Renal cortical epithelial cell (primary cell): ENCODE measurements at places on chromosomes 3 and 15.

DNA sequence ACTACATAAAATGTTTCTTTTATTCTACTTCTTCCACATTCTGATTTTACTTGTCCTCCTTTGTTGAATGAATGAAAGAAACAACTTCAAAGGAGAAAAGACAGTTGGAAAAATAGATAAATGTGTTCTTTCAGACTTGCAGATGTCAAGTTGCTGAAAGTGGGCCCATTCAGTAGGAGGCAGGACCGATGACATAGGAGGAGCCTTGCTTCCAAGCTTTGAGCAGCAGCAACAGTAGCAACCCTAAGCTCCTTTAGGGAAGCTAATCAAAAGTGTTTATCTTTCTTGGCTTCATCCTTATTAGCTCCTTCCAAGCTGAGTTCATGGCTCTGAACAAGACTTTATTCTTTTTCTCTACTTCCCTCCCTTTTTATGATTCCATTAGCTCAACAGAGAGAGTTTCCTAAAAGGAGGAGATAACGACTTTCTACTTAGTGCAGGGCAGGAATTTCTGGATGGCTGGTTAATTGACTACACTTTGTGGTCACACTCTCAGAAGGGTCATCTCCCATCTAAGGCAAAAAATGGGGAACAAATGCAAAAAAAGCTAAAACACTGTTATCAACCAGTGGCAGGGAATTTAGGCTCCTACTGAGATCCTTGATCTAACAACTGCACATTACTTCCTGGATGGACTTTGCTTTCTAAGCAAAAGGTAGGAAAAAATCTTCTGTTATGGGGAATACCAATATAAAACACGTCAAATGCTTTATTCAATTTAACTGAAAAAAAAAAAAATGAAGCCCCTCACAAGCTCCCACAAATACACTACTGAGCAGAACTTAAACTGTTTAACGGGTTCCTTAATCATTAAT lies 4.8 kb downstream of the MORC1 start:
- no peak for DNase-seq

DNA sequence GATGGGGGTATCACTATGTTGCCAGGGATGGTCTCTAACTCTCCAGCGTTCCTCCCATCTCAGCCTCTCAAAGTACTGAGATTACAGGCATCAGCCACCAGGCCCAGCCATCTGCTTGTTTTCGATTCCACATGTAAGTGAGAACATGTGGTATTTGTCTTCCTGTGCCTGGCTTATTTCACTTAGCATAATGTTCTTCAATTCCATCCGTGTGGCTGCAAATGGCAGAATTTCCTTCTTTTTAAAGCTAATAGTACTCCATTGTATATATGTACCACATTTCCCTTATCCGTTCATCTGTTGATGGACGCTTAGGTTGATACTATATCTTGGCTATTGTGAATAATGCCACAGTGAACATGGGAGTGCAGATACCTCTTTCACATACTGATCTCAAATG lies 70.6 kb downstream of the ASB7 start:
- no peak for DNase-seq

DNA sequence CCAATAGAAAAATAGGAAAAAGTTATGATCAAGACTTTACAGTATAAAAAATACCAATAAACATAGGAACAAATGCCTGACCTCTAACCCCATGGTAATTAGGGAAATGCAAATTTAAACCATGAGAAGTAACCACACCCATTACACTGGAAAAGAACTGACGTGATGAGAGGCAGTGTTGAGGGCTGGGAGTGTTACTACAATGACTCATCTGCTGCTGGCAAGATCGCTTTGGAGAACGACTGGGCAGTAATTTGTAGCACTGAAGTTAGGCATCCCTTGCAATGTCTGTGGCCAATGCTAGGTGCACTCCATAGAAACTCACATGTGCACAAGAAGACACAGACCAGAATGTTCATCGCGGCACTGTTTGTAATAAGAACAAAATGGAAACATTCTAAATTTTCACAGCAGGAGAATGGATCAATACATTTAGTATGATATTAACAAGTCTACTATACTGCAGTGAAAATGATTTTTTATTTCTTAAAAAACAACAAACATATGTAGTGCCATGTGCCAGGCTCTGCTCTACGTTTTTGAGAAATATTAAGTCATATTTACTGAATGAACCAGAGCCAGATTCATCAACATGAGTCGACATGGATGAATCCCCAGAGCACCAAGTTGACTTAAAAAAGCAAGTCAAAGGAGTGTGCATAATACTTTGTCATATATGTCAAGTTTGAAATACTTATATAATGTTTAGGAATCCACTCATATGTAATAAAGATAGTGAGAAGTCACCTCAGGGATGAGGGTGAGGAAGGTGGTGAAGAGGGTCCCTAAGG lies 37.6 kb upstream of the EPHB3 start:
- DNase-seq = peak; percentile 57

- no peak for DNase-seq
These were observed 49.5 kb downstream of the ABTB1 start for GRCh38 chr3:127722091-127722784.

DNA sequence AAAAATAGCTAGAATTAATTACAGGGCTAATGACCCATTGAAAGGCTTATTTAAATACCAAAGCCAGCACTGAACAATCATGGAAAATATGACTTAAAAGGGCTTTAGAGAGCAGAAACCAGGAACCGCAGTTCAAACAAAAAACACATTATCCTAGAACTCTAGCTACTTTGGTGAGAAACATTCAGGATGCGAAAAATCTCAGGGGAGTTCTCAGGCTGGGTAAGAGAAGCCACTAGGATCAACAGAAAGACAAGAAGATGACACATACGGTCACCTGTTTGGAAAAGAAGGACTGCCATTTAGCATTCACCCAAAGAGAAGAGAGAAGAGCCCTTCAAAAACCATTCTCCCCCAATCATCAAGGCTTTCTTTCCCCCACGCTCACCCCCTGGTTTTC lies 75.6 kb upstream of the ICE2 start:
- DNase-seq = no peak

DNA sequence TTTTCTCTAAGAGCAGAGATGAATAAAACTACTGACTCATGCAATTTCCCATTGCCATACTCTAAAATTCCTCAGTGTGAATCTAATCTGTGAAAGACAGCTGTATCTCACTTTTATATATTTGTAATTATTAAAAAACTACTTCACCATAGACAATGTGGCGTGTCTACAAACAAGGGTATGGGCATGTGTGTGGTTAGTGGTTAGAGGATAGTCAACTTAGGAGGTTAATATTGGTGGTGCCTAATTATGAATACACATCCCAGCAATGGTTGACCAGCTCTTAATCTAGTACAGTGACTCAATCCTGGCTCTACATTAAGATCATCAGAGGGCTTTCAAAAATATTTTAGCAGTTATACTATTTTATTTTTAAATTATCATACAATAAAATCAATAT lies 94.5 kb downstream of the GOLIM4 start:
- DNase-seq = no peak

GRCh38 chr3:131349946-131350347 lies 31.6 kb upstream of the NUDT16 start:
- peak; percentile 74 for DNase-seq

- DNase-seq = peak; percentile 72
These were observed 5.7 kb downstream of the MORF4L1 start for GRCh38 chr15:78878356-78878755.

DNA sequence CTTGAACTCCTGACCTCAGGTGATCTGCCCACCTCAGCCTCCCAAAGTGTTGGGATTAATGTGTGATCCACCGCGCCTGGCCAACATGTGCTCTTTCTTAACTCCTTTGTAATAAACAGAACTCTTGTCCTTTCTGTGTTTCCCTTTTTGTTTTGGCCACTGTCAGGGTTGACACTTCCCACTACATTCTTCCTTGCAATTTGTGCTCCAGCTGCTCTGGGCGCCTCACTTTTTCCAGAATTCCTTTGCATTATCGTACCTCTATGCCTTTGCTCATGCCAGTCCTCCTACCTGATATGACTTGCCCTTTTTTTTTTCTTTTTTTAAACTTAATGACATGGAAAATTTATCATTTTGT lies 38.8 kb upstream of the SMAD3 start:
- no peak for DNase-seq

GRCh38 chr15:98725874-98726273 lies 77.5 kb downstream of the IGF1R start:
- no peak for DNase-seq

GRCh38 chr15:67925182-67925581 lies 85.3 kb upstream of the RNU6-1 start:
- DNase-seq = no peak

DNA sequence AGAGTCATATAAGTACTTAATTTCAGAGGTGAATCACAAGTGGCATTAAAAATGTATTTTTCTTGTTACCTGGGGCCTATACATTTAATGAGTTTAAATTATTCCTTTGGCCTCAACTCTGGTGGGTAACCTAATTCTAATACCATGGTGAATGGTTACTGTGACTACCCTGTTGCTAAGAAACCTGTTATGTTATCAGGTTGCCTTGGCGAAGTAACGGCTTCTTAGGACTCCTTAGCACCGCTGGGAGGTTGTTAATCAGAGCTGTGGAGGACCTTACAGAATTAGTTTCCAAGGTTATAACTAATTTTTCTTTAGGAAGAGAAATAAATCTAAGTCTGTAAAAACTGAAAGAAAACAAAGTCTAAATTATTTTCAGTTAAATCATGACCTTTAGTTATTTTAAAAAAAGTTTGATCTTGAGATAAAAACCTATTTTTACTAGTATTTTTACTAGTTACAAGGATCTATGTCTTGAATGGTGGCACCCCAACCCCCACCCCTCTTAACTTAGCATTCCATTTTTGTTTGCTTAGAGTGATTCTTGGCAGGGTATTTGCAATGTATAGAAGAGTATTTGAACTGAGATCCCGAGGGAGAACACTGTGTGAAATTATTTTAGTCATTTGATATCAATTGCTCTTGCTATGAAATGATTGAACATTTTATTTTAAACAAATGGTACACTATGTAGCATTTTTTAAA lies 155.5 kb downstream of the FNDC3B start:
- peak; percentile 72 for DNase-seq

GRCh38 chr3:65485826-65486469 lies 552.8 kb downstream of the MAGI1 start:
- no peak for DNase-seq

DNA sequence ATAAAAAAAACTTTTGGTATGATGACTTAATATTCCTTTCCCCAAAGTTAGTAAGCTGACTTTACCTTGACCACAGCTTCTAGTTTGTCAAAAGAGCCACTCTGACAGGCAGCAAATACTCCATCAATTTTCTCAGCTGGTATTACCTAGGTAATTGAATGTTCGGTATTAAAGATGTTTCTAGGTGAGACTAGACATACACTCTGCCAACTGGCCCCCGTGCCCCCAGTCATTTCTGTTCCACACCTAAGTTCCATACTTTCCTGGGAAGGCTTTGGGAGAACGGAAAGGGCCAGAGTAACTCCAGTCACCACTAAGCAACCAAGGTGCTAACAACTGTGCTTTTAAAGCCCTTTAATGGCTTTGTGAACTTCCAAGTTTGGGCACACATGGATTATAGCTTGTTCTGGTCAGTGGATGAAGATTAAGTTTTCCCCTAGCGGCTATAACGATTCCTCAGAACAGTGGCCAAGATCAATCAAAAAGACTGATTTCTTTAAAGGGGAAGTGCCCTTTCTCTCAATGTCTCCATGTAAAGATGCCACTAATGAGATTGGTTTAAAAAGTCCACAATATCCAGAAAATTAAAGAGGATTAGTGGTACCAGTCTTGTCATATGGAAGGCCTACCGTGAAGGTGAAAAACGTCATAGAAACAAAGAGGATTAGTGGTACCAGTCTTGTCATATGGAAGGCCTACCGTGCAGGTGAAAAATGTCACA lies 7.0 kb downstream of the EIF4A2 start:
- no peak for DNase-seq

DNA sequence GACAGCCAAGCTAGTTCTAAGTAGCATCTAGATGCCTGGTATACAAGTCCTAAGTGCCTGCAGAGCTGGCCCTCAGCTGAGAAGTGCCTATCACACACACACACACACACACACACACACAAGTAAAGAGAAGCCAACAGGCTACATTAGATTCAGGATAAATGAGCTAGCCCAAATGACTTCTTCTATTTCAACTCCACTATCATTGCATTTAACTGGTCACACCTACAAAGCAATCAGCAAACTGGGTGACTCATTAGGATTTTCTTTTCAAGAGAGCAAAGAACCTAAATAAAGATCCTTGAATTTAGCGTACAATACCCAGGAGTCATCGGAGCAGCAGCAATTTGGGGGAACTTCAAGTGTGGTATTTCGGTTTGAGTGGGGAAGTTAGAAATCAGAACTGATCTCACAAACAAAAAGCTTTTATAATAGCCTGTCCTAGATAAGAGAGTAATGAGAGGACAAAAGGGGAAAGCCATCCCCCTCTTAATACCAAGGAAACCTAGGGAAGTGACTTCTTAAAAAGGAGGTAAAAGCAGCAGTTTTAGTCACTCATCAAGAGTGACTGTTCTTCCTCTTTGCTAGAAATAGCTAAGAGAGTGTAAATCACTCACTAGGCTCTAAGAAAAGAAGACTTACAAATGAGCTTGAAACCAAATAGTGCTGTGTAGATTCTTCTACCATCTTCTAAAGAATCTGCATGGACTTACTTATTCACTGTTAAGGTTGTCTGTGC lies 112.7 kb downstream of the TNIK start:
- no peak for DNase-seq

DNA sequence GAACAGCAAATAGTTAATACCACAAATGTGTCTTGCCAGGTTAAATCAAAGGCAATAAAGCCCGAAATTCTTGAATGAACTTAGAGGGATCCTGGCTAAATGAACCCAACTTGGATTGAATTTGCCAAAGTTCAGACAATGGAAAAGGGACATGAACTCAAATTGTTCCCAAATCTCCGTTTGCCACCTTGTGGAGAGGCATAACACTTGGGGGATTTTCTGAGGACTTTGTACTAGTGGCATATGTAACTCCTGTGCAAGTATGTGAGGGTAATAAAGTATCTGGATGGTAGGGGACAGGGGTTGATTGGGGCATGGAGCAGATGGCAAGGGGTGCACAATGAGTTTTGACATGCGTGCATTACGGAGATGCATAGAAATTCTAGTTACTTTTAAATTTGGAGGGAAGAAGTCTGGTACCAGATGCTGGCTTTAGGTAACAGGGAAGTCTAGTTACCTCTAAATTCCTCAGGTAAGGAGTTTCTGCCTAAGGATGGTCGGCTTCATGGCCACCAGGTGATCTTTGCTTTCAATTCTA lies 1.2 kb upstream of the TCAIM start:
- no peak for DNase-seq

- peak; percentile 40 for DNase-seq
These were observed 951 bp downstream of the TARS3 start for GRCh38 chr15:101723171-101723873.
